Esophagus mucosa (tissue), 1 donor: ENCODE measurements at places on chromosomes 13 and 19. TPM values are rescaled to one million over a fixed set of nuclear protein-coding genes. Genes with fewer than 3 reads are reported as not detected.

- no peak for ATAC-seq
Measured at GRCh38 chr13:31898378-31899071, 133.0 kb upstream of the FRY start.

The FSD1 gene
- 0.36 TPM for total RNA-seq

The LGALS7B gene
- 886 TPM for total RNA-seq

GRCh38 chr19:13130886-13131490 lies 12.9 kb downstream of the NACC1 start:
- no peak for ATAC-seq

DNA sequence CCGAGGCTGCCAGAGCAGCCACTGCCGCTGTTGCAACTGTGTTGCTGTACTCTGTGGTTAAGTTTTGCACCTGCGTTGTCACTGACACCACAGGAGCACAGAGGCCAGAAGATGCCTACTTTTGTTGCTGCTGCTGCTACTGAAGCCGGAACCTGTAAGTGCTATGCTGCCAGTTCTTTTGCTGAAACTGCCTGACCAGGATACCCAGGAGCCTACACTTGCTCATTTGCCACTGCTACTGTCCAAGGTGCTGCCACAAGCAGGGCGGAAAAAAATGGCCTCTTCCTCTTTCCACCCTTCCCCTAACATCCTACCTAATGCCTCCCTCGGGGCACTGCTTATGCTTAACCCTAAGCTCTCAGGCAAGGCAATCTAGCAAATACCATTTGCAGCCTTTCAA lies 29.0 kb upstream of the NBEA start:
- no peak for ATAC-seq

DNA sequence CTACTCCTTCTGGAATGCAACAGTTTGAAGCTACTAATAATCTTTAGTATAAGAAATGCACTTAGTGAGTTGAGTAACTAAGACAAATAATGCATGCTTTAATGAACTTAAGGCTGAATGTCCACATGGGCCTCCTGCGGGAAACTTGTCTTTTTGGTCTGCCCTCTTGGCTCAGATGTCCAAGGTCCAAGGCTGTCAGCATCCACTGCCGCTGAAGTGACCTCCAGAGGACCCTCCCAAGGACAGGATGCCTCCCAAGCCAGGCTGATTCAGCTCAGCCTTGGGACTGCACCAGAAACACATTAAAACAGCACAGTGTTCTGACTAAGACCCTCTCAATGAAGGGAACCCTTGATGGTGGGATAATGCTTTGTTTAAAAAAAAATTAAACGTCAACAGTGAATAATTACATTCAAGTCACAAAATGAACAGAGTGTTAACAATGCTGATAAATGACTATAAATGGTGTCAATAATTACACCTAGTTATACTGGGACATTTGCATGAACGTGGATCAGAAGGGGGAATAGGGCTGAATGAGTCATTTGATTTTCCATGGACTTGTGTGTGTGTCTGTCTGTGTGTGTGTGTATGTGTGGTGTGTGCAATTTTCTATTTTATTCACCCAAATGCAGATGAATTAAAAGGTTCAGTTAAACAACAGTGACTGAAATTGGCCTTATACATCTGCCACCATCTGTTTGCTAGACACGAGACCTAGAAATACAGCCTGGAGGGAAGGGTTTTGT lies 150.5 kb downstream of the COL4A1 start:
- no peak for ATAC-seq

DNA sequence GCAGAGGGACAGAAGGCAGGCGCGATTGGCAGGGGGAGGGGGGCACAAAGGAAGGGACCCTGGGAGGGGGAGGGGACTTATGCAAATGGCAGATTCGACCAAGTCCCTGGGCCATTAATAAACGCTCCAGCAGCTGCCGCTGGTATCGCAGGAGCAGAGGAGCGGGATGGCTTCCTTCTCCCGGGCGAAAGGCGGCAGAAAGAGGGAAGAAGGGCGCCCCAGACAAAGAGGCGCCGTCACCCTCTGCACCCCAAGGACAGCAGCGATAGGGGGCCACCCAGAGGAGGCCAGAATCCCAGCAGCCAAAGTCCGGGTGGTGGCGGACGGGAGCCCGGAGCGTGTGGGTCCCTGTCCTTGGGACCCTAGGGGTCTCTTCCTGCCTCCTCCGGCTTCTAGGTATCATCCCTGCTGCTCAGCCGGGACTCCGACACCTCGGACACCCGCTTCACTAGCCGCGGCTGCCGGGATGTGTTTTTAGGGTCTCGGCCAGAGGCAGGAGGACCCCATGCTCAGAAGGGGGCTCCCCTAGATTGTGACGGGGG lies 1.9 kb downstream of the PTPRS start:
- no peak for ATAC-seq

GRCh38 chr13:23980160-23980551 lies 82.9 kb upstream of the C1QTNF9B start:
- ATAC-seq, result peak; percentile 59

The ZFP14 gene
- 1.2 TPM for total RNA-seq

The BIVM gene
- 5.5 TPM for total RNA-seq

DNA sequence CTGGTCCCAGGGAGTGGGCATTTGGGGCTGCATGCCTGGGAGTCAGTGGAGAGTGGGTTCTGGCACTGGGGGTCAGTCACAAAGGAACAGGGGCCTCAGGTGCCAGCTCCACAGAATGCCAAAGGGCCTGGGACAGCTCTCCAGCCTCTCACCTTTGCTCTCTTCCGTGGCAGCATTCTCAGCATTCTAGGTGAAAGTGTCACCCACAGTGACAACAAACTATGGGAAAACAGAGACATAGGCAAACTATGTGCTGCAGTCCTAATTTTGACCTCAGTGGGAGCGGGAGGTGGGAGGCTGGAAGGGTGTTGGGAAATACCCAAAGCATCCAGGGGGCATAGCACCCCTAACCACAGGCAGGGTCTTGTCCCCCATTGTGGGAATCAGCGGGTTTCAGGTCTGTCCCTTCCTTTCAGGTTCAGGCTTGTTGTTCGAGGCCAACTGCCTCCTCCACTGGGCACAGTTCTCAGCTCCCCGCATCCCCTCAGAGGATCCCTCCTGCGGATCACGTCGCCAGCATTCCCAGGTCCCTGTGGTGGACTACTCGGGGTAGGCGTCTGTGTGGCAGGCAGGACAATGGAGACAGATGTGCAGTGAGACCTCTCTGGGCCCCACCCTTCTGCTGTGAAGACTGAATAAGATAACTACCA lies 52.4 kb downstream of the TSHZ3 start:
- ATAC-seq, result no peak

GRCh38 chr19:45508861-45509691 lies 1.8 kb downstream of the VASP start:
- ATAC-seq, result peak; percentile 0

The PROZ gene
- total RNA-seq, result not detected

DNA sequence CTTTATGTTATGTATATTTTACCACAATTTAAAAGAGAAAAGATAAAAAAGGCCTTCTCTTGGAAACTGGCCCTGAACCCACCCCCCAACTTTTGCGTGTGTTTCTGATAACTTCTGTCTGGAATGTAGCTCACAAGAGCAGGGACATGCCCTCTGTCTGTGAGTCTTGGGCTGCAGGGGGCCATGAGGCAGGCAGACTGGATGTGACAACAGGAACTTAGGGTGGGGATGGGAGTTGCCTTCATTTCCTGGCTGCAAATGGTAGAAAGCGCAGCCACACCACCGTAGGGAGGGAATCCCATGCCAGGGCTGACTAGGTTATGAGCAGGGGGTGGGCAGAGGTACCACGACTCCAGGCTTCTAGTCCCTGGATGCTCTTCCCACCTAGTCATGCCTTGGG lies 21.9 kb downstream of the CILP2 start:
- ATAC-seq, result no peak

DNA sequence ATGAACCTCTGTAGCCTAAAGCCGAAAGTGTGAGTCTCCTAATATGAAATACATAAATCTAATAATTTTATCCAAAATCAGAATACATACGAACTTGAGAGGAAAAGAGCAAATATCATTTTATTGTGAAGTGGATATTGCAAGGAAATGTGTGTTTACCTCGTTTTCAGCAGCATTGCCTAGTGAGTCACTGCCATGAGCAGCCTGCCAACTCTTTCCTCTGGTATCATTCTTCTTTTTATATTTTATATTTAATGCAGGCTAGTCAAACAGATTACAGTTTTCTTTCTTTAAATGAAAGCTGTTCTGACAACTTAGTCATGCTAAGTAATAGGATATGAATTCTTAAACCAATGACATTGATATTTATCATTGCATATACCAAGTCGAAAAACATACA lies 44.2 kb downstream of the EDNRB start:
- ATAC-seq, result no peak

DNA sequence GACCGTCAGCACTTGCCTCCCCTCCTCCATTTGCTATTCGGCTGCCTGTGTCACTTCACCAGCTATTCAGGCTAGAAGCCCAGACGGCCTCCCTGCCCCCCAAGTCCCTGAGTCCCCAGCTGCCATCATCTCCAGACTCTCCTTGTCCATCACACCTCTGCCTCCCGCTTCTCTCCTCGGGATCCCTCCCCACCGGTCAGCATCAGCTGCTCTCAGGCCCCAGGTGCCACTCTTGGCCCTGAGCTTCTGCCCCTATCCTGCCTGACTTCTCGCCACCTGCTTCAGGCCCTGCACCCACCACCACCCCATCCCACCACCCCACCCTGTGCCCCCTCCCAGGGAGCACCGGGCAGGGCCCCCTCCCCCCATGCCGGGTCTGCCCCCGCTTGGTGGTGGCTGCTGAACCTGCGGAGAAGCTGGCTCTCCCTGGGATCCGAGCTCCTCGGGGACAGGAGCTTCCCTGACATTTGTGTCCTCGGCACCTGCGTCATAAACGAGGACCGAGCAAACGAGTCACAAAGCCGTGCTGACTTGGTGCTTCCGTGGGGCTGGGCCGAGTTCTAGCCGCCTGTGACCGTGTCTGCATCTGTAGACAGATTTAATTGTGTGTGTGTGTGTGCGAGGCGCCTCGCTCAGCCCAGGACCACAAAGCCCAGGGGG lies 70.3 kb upstream of the MCF2L start:
- ATAC-seq, result no peak

The ITPKC gene
- total RNA-seq, result 59.5 TPM
